ENCODE measurements at places on chromosomes 5 and 9.

DNA sequence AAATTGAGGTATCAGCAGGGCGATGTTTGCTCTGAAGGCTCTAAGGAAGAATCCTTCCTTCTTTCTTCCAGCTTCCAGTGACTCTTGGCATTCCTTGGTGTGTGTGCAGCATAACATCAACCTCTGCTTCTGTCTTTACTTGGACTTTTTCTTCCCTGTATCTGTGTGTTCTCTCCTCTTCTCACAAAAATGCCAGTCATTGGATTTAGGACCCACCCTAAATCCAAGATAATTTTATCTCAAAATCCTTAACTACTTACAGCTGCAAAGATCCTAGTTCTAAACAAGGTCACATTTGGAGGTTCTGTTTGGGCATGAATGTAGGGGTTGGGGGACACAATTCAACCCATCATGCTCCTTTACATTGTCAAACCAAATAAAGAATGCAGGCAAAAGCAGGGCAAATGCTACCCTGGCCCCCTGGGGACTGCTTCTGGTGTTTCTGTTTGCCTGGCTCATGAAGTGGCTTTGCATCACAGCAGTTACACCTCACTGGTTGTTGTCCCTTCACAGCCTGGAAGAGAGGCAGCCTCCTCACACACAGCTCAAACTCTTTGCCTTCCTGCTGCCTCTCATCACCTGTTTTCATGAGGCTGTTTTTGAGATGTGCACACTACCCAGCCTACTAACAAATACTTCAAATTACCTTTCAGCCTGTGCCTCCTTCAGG is 64.8 kb upstream of the PLCXD3 start:
- DNase-seq = no peak

GRCh38 chr5:73957397-73958001 is 331.5 kb downstream of the ARHGEF28 start:
- no peak for DNase-seq

DNA sequence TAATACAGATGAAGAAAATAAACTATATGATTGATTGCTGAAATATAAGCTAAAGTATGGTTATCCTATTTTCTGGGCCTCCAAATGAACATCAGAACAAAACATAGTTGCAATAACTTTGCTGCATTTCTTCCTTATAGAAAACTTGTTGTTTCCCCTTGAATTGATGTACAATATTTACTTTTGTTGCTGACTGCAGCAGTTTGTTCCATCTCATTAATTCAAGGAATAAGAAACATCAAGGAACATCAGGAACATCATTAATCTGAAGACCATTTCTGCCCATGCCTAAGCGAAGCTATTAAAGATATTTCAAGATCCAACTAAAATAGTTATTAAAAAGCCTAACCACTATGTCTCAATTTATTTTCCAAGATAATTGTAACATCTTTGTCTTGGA is 363.6 kb upstream of the EDIL3 start:
- no peak for DNase-seq

GRCh38 chr9:96040591-96041461 is 165.3 kb downstream of the ERCC6L2 start:
- DNase-seq = no peak

- no peak for DNase-seq
These were observed 26.3 kb downstream of the STARD4 start for GRCh38 chr5:111486055-111486454.

GRCh38 chr5:109880907-109881685 is 191.4 kb downstream of the MAN2A1 start:
- DNase-seq = no peak

DNA sequence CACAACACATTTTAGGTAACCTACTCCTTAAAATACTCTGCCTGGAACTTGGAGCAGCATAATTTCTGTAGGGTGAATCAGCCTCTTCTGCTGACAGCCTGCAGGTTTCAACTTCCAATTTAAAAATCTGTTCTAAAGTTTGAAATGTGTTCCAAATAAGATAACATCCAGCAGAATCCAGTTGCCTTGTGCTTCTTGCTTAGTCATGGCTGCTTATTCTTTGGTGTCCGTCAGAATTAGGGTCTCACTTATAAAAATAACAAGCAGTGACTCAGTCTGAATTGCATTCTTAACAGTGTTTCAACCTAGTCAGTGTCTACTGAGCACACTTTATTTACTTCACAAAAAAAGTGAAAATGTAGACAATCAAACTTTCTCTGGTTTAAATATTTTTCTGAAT is 3.7 kb downstream of the CDH6 start:
- DNase-seq = no peak

- DNase-seq = no peak
These were observed 768.1 kb upstream of the GRAMD2B start for GRCh38 chr5:125655156-125655555.

DNA sequence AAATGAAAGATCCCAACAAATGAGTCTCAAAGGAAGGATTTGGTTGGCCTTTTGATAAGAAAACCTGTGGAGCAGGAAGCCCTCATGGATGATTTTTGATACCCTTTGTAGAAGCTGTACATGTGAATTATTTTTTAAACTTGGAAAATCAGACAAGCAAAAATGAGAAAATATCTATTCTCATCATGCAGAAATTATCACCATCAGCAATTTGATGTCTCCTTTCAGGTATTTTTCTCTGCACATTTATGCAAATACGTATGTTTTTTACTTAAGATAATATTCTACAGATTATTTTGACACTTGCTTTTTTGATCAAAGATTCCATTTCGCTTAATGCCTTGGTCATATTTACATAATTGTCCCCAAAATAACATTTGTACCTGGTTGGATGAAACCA is 7.2 kb downstream of the BTNL9 start:
- DNase-seq = no peak

- DNase-seq = no peak
These were observed 440.4 kb downstream of the DMRT2 start for GRCh38 chr9:1490341-1491232.

DNA sequence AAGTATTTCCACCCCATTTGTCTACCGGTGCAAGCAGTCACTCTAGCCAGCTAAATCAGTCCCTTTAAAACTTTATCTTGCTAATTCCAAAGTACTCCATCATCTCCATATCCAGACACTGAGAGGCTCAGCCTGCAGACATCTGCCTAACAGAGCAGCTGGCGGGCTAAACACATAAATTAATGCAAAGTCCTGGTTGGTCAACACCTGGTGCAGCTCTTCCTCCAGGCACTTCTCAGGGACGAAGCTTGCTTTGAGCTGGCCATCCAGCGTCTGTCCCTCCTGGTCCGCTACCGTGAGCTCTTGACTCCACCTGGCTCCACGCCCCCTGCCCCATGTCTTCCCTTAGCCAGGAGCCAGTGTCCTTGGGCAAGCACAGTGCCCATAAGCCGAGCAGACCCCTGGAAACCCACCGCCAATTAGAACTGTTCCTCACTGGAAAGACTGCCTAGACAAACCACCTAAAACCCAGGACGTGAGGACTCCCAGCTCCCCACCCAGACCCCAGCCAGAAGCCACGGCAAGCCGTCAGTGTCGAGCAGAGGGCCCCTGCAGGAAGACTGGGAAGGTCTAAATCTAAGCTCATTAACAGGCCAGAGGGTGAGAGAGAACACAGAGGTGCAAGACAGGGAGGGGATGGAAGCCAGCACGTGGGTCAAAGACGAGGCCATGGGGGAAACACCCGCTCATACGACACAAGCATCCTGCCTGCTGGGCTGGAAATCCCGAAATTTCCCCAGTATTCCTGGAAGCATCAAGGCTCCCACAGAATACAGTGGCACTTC is 120.0 kb downstream of the COL23A1 start:
- DNase-seq = no peak

DNA sequence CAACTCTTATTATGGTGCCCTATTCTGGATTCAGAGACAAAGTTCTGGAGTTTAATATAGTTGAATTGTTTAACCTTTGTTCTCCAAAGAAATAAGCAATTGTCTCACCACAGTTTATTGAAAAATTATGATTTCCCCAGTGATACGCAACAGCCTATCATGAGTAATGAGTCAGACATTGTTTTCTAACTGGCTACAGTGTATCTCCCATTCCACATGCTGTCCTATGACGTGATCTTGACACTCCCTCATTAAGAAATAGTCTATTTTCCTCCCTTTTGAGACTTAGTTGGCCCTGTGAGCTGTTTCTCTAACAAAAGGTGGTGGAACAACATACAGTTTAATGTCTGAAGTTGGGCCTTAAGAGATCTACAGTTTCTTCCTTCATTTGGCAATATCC is 1290.6 kb upstream of the CDH6 start:
- no peak for DNase-seq

DNA sequence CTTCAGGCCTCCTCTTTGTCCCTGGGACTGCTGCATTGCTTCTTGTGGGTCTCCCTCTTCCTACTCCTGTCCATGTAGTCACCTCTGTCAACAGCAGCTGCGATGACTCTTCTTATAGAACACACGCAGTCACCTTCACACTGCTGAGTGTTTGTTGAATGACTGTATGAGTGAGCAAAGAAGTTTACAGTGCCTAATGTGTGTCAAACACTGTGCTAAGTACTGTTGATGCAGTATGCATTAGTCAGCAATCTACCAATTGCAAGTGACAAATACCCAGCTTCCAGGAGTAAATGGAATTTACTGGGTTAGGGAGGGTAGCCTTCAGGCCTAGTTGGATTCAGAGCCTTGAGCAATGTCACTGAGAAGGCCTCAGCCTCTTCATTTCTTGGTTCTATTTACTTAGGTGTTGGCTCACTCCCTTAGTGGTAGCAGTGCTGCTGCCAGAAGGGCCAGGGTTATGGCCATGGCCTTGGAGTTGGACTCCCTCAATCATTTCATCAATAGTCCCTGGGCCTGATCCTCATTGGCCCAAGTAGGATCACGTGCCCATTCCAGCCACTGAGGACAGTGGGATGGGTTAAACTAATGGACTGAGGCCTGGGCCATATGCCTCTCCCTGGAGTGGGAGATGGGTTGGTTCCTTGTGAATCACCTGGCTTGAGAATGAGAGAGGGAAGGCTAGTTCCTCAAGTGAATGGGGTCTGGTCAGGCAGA is 93.5 kb downstream of the RGS3 start:
- no peak for DNase-seq

DNA sequence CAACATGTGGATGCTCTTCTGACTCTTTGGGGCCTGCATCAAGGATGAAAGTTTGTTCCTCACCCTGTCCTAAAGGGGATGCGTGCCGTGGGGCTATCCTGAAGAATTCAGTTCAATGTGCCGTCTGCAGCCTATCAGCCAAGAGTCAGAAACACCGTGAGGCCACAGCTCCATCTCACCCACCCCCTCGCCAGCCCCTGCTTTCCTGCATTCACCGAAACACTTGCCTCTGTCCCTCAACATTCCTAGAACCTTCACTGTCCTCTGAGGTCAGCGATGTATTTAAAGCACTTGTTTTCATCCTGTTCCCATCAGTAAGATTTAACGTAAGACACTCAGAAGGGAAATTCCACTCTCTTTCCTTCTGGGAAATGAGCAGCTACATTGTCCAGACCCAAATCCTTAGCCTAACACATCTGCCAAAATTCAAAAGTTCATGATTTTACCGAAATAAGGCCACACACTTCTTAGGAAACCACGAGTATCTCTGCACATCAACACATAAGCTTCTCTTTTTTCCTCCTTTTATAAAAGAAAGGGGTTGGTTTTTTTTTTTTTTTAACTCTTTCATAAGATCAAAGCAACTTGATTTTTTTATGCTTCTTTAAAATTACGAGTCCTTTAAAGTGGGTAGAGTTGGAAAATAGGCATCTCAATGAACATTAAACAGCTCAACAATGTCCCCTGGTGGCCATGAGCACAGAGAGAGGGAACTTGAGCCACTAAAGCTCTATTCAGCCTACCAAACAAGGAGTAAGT is 100.7 kb downstream of the SUSD1 start:
- no peak for DNase-seq

DNA sequence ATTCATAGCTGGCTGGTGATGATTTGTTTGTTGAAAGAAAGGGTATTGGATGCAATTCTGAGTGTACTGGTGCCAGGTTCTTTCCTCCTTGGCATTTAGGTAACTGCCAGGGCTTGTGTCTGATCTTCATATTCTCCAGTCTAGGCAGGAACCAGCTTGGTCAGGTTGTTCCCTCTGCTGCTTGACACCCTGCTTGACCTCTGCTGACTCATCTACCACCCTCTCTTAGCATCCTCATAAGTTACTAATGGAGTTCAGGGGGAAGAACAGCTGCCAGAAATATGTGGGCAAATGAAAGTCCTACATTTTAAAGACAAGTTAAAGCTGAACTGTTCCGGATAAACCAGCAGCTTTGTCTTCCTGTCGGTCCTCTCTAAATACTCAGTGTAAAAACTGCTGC is 116.1 kb upstream of the TNC start:
- DNase-seq = no peak

GRCh38 chr9:93814077-93814956 is 140.8 kb downstream of the BARX1 start:
- no peak for DNase-seq

DNA sequence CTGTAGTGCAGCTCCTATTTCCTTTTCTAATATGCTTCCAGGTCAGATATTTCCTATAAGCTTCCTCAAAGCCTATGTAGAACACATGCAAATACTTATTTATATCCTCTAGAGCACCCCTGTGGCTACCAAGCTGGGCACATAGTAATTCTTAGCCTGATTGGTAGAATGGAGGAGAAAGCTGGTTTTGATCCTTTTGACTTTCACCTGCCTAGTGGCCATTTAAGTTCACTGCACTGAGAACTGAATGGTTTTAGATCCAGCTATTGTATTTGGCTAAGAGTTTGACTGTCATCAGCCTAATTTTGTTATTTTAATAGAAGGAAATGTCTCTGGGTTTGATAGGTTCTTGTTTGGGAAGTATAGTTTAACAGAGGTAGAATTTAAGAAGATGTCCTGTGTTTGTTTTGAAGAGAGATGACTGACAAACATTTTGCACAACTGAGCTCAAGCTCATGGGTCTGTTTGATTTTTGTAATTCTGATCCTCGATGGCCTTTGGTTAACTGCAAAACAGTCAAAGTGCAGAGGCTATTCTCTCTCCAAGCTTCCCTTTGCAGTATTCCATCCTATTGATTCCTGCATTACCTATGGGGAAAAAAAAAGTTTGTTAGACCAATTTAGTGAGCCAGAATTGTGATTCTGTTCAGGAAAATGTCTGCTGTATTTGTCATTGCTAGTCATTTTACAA is 85.4 kb downstream of the KCNN2 start:
- no peak for DNase-seq

DNA sequence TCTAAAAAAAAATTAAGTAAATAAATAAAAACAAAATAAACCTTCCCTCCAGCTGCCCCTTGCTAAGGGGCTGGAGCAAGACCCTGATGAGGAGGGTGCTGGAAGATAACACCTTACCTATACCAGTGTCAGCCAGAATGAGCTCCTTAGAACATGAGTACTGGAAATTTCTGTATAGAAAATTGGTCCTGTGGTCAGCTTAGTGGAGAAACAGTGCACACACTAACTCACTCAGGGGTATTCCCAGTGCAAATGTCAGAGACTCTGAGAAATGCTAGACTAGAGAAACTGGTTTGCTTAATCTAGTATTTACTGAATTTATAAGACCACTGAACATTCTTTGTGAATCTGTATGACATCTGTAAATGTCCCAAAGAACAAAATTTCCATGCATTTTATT is 62.1 kb upstream of the CTXN3 start:
- DNase-seq = no peak

DNA sequence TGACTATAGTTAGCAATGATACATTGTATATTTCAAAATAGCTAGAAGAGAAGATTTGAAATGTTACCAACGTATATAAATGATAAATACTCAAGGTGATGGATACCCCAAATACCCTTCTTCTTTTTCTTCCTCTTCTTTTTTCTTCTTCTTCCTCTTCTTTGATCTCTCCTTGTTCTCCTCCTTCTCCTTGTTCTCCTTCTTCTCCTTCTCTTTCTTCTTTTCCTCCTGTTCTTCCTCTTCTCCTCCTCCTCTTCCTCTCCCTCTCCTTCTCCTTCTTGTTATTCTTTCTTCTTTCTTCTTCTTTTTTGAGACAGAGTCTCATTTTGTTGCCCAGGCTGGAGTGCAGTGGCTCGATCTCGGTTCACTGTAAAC is 616 bp upstream of the SPEF2 start:
- no peak for DNase-seq

GRCh38 chr5:54904425-54904824 is 81.0 kb downstream of the ESM1 start:
- DNase-seq = no peak

All from cortex of kidney (tissue), 1 donor.